ENCODE measurements at places on chromosomes 11 and 22. TPM values are rescaled to one million over a fixed set of nuclear protein-coding genes. Genes with fewer than 3 reads are reported as not detected.

DNA sequence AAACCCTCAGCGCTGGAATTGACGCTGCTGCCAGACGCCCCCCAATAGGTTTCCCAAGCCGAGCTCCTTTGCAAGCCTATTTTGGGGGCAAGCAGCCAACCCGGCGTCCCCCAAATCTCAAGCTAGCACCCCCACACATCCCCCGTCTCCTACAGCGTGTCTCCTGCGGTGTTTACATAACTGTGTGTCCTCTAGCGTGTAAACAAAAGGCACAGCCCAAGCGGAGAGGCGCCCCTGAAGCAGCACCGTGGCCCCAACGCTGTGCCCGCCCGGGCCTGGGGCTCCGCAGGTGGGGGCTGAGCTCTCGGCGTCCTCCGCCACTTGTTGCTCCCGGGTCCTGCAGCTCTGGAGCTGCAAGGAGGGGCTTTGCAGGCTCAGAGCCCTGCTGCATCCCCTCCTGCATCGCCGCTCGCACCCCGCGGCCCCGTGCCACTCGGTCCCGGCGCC is 1.6 kb downstream of the CADM1 start:
- DNase-seq, result no peak

- DNase-seq, result peak; percentile 13
Observed at GRCh38 chr11:109971184-109971523, 122.0 kb upstream of the ZC3H12C start.

GRCh38 chr22:38203090-38203810 is 1.5 kb downstream of the MAFF start:
- peak; percentile 54 for DNase-seq

- DNase-seq, result no peak
Observed at GRCh38 chr22:36397131-36398093, 9.6 kb upstream of the MYH9 start.

DNA sequence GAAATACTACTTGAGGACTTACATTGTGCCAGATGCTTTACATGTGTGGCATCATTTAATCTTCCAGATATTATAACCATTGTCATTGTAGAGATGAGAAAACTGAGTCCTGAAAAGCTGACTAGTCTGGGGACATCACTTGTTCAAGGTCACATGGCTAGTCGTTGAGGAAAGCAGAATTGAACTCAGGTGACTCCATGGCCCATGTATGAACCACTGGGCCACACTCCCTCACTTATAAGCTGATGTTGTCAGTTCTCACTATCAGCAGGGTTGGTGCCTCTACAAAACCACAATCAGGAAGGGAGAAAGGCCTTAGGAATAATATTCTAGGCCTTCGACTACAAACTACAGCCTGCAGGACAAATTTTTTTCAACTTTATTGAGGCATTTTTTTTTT is 26.1 kb upstream of the ADA2 start:
- no peak for DNase-seq

DNA sequence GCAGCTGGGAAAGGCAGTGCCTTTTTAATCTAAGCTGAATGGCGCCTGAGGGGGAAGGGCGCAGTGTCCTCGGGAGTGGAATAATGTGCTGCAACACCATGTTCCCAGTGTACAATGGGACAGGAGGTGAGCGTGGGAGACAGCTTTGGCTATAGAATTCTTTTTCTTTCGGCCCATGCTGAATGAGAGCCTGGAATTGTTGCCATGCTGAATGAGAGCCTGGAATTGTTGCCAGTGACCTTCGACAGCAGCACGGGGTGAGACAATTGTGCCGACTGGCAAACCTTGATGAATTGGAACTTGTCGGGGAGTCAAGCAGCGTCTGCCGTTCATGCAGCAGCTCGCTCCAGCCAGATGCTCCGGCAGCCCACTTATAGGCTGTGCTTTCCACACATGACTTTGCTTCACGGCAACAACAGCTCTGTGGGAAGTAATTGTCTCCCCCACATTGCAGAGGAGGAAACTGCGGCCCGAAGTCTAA is 141.4 kb upstream of the E2F8 start:
- no peak for DNase-seq

- no peak for DNase-seq
Observed at GRCh38 chr11:98835335-98835734, 185.4 kb upstream of the CNTN5 start.

- DNase-seq, result no peak
Observed at GRCh38 chr11:17873586-17873985, 139.0 kb downstream of the KCNC1 start.

DNA sequence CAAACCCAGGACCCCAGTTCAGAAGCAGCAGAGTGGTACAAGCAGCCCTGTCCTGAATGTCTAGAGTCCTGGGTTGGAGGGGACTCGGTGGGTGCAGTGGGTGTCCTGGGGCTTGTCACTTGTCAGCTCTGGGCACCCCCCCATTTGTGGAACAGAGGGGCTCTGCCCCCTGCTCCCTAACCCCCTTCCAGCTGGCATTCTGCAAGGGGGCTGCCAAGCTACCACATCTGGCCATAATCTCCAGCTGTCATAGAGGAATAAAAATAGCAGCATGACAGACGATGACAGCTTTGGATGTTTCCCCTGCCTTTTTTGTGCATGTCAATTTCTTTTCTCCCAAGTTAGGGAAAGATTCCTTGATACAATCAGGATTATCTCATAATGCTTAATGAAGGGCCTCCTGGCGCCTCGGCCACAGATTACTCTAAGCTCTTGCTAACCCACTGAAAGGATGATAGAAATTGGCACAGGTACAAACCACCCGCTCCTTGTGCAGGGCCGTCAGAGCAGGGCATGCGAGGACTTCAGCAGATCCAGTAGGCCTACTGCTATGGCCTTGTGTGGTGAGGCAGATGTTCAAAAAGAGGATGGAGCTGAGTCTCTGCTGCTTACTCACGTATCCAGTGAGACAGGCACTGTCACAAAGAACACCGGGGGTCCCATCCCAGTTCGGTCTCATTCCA is 83.0 kb downstream of the ISX start:
- no peak for DNase-seq

- DNase-seq, result no peak
Observed at GRCh38 chr22:41621911-41622179, 750 bp downstream of the XRCC6 start.

- no peak for DNase-seq
Observed at GRCh38 chr22:46620588-46621242, 529 bp downstream of the GRAMD4 start.

DNA sequence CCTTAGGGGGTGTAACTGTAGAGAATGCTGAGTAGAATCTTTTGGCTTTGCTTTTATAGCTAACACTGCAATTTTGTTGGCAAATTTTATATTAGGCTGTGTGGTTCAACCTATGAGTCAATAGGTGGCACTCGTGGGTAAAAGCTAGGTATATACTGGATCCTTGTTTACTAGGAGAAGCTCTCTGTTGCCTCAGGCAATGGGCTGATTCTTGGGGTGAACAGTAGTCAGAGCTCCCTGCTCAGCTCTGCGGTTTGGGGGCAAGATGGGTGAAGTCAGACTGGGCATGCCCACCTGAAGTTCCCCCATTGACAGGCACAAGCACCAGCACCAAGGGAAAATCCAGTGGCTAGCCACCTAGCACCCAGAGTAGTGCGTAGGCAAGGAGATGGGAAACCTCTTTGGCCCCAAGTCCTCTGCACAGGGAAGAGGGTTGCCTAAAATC is 238.7 kb downstream of the FAM181B start:
- no peak for DNase-seq

GRCh38 chr22:17990147-17990546 is 34.2 kb downstream of the MICAL3 start:
- DNase-seq, result no peak

- peak; percentile 18 for DNase-seq
Observed at GRCh38 chr22:36541831-36542411, 13.0 kb upstream of the EIF3D start.

- DNase-seq, result no peak
Observed at GRCh38 chr11:70298243-70298915, 27.9 kb downstream of the PPFIA1 start.

GRCh38 chr22:27748751-27749191 is 52.8 kb downstream of the MN1 start:
- DNase-seq, result no peak

GRCh38 chr22:37563153-37564081 is 3.1 kb downstream of the CDC42EP1 start:
- DNase-seq, result no peak

GRCh38 chr11:83158357-83158786 is 1.4 kb downstream of the PCF11 start:
- no peak for DNase-seq

GRCh38 chr11:57680552-57680874 is 12.6 kb downstream of the ZDHHC5 start:
- DNase-seq, result no peak

- DNase-seq, result no peak
Observed at GRCh38 chr22:19757140-19757984, 3.2 kb upstream of the TBX1 start.

- no peak for DNase-seq
Observed at GRCh38 chr11:69485337-69486041, 4.0 kb downstream of the LINC01488 start.

- no peak for DNase-seq
Observed at GRCh38 chr11:34613015-34613414, 7.9 kb upstream of the EHF start.

GRCh38 chr22:46584081-46584921 is 35.9 kb upstream of the GRAMD4 start:
- no peak for DNase-seq

- DNase-seq, result no peak
Observed at GRCh38 chr11:34432822-34433221, 5.9 kb upstream of the CAT start.

- no peak for DNase-seq
Observed at GRCh38 chr11:10798330-10798928, 10.3 kb downstream of the EIF4G2 start.

- DNase-seq, result no peak
Observed at GRCh38 chr11:35689081-35689996, 26.8 kb downstream of the TRIM44 start.

DNA sequence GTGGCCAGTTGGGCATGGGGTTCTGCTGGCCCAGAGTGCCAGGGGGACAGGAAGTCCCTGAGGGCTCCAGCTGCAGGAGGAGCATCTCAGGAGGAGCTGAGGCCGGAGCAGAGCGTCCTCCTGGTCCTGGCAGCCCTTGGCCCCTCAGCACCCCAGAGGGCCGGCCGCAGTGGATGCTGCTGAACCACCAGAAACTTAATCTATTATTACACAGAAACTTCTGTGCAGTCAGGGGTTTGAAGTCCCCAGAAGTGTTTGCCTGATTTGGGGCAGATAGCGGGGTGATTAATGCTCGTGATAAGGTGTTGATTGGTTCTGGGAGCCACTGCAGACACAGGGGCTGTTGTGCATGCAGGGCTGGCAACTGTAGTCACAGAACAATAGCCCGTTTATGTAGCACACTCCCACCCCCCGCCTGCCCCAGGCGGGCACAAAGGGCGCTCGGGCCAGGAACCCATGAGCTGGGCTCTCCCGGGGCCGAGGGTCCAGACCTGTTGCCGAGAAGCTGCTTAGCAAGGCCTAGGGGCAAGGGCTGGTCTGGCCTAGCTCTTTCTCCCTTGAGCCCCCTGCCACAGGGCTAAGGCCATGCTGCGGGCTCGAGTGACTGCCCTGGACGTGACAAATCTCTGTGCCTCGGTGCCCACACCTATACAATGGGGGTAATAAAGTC is 29.0 kb upstream of the KCNQ1OT1 start:
- no peak for DNase-seq

- no peak for DNase-seq
Observed at GRCh38 chr11:95702526-95702925, 87.1 kb downstream of the FAM76B start.

DNA sequence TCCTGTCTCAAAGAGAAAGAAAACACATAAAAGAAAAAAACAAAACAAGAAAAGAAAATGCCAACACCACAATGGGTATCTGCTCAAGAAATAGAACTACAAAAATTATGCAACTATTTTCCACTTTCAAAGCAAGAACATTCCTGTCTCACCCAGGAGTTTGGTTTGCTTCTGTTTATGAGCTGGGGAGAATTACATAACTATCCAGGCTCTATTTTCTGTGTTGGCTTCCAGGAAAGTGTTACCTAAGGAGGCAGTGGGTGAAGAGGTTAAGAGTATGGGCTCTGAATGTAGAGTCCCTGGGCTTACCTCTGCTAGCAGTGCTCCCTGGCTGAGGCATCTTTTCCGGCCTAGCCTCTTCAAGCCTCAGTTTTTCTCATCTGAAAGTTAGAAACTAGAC is 426.7 kb downstream of the MIAT start:
- no peak for DNase-seq

DNA sequence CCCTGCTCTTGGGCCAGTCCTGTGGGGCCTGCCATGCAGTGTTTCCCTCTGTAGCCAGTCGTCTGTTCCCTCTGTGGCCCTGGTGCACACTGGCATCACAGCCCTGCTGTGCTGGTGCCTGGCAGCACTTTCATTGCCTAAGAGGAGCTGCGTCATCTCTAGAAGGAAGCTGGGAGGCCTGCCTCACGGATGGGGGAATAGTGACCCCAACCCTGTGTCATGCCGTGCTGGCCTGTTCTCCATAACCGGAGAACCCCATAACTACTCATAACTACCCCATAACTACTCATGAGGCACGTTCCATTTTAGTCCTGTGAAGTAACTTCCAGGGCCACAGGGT is 14.0 kb downstream of the RAB36 start:
- no peak for DNase-seq

GRCh38 chr11:42598341-42598740 is 713.5 kb upstream of the API5 start:
- DNase-seq, result no peak

- no peak for DNase-seq
Observed at GRCh38 chr11:58927393-58928106, 11.7 kb upstream of the GLYATL1 start.

- no peak for DNase-seq
Observed at GRCh38 chr11:104526006-104526405, 362.1 kb upstream of the PDGFD start.

GRCh38 chr11:117409511-117409910 is 81.9 kb downstream of the CEP164 start:
- DNase-seq, result no peak

- no peak for DNase-seq
Observed at GRCh38 chr22:39967103-39967829, 7.1 kb downstream of the TMA7B start.

Gene SOX6
- total RNA-seq, result not detected

Gene FBLN1
- not detected for total RNA-seq

Gene GAB4
- total RNA-seq, result not detected

Gene SLC7A4
- total RNA-seq, result 0.07 TPM

Gene AQP11
- not detected for total RNA-seq

Gene RBMXL2
- not detected for total RNA-seq

Gene GDPD5
- total RNA-seq, result 62.3 TPM

Gene PHOX2A
- not detected for total RNA-seq

Gene PITPNM1
- 110 TPM for total RNA-seq

Gene TRABD
- 138 TPM for total RNA-seq

Gene GPHA2
- not detected for total RNA-seq

Gene HORMAD2
- not detected for total RNA-seq

Gene C22orf42
- not detected for total RNA-seq

Gene CCDC89
- total RNA-seq, result 0.60 TPM

Gene OR5L1
- not detected for total RNA-seq

Gene IGLL1
- not detected for total RNA-seq

Gene OVOL1
- total RNA-seq, result not detected
